ENCODE measurements at places on chromosomes 13 and 19.

DNA sequence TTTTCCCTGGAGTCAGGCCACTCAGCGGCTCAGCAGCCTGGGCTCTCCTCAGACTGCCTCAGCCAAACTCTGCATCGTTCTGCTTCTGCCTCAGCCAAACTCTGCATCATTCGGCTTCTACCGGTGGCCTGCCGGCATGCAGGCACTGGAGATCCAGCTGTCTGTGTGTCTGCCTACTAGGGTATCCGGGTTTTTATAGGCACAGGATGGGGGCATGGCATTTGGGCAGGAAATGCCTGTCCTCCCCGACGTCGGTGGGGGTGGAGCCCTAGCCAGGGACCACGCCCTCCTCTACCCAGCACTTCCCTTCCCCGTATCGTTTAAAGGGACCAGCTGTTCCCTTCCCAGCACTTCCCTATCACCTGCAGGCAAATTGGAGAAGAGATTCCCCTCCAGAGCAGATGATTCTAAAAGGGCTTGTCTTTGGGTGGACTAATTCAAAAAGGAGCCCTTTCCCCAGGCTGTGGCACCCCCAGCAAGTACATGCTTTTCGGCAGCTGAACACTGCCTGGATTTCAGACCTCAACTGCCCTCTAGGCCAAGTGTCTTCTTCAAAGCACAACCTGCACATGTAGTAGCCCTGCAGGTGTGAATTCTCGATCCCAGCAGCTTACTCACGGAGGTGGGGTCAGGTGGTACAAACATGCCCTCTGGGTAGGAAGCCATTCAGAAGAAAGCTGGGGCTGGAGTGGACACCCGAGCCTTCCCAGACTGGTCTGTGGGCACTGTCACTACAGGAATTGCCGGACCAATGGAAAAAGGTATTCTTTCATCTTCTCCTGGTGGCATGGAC, 25.4 kb upstream of the GPR12 start:
- DNase-seq: no peak

DNA sequence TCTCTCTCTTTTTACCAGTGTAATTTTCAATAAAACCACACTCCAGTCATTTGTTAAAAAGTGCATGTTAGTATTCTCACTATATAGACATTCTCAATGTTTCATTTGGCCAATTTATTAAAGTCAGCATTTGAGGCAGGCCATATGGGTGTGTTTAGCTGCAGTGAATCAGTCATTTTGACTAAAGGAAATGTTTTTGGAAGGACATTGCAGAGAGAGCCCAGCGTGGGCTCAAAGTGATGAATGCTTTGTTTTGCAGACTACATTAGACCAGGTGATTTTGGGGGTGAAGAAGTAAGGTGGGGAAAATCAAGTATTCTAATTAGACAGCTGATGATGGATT, 116.7 kb downstream of the POSTN start:
- DNase-seq: no peak

- DNase-seq: no peak
Observed at GRCh38 chr13:21986602-21987001, 315.7 kb downstream of the FGF9 start.

DNA sequence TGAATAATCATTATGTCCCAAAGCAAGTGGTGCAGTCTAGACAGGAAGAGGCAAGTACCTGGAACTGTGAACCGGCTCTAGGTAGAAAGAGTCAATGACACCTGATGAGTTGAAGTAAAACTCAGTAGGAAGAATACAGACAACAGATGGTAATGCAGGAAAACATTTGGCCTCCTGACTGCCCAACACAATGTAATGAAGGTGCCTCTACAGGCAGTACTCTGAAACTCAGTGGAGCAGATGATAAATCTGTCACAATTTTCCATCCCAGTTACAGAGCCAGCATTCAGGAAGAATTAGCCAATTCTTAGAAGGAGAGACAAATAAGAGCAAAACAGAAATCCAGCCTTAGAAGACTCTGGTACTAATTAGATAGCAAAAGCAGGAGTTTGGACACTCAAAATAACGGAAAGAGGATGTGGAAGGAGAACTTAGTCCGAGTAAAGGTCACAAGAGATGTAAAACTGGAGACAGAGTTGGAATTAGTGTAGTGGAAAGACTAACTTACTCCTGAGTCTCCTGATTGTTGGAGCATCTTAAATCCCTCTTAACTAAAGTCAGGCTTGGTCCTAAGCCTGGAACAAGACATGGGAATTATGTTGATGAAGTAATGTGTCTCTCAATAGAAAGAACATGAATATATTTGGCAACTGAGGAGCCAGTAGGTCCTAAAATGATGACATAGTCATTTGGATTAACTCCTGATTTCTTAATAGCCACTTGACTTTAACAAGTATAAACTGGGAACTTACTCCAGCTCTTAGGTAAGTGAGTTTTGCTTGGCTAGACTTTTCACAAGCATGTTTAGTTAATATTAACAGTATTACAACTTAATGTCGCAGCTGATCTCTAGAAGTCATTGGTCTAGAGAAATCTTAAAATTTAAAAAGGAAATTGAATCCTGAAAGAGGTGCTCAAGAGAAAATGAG, 457.3 kb upstream of the MIR17HG start:
- no peak for DNase-seq

DNA sequence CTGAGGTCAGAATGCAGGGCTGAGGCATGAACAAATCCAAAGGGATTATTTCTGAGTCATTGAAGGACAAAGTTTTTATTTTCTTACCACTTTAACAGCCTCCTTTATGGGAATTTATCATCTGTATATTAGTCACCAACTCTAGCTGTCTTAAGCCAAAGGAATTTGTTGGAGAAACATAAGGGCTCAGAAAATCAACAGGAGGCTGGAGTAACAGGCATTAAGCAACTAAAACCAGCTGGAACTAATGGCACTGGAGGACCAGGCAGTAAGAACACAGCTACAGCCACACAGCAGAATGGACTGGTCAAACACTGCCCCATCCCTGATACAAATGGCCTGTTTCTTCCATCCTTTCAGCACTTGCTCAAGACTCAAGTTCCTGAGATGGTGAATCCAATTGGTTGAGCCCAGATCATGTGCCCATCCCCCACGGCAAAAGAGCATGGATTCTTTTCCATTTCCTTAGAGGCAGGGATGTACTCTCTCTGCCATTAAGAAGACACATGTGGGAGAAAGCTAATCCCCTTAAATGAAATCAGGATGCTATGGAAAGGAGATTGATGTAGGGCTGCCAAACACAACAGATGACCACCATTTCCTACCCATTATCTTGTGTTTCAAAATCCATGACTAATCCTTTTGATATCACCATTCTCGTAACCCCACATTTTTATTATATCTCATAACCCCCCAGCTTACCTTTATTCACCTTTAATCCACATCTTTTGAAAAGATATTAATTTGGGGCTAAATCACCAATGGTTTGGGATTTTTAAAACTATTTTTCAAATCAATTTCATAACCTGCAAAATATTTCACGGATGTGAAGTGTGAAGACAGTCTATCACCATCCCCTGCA, 157.0 kb upstream of the FNDC3A start:
- DNase-seq: peak; percentile 50

DNA sequence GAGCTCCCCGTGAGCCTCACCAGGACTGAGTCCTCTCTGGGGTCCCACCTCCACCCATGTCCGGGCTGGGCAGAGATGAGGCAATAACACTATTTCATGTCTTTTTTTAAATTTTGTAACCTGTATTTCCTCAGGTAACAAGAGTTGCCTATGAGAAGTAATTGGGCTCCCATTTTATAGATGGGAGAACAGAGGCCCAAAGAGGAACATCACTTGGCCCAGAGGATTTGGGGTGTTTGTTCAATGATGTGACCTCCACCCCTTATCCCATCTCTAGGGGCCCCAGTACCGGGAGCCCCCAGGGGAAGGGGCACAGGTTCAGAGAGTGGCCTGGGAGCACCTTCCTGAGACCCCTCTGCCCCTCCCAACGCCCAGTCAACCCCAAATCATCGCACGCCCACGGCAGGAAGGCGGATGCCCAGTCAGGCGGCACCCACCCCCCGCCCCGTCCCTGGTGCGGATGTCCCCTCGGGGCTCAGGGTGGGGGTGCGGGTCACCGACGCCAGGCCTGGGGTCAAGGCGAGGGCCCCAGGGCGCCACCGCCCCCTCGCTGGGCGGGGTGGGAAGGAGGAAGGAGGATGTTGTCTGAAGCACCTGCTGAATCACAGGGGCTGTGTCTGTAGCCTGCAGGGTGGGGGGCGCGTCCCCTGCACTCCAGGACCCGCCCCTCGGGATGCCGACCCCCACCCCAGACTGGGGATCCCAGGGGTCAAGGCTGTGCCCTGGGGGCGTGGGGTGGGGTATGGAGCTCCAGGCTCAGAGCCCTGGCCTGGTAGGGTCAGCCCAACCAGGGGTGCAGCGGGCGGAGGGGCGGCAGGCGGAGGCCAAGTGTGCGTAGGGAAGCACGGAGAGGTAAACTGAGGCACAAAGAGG, 9.0 kb upstream of the CIRBP start:
- no peak for DNase-seq

DNA sequence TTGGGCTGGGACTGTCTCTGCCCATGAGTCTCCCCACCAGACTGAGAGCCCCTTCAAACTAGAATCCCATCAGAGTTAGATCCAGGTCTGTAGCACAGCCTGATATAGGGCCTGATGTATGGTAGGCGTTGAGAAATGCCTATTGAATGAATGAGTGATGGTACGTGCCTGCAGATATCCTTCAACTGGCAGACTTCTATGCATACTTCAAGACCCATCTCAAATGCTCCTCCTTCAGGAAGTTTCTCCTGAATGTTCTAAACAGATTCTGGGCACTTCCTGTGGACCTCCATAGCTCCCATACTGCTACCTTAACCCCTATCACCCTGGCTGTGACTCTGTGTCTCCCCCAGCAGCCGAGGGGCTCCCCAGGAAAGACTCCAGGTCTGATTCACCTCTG, 48.2 kb downstream of the KCNC3 start:
- DNase-seq: no peak

DNA sequence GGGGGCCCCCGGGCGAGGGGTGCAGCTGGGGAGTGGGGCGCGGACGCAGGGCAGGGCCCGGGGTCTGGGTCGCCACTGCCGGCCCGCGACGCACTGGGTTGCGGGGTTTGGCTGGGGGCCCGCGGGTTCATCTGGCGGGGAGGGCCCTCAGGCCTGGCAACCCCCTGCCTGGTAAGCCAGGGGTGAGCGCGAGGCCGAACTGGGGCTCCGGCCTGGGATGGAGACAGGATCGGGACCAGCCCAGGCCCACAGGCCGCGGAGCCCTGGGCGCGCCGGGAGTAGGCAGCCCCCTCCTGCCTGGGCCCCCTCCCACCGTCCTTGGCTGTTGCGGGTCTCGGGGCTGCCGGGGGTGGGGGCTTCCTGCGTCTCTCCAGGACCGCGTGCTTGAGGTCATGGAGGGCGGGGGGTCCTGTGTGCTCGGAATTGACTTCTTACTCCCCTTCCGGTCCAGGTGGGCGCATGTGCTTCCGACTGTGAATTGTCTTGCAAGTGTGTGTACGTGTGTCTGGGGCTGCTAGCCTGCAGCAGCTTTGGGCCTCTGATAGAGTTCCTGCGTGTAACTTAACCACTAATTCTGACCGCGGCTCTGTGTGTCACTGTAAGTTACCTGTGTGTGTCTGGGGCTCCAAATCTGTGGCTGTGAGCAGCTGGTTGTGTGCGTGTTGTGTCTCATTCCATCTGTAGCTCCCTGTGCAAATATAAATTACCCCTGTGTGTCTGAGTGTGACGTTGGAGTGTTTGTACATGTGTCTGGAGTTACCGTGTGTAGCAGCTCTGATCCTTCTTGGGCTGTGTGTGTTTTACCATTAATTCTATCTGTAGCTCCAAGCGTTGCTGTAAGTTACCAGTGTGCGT, 751 bp downstream of the GRAMD1A start:
- DNase-seq: peak; percentile 54

DNA sequence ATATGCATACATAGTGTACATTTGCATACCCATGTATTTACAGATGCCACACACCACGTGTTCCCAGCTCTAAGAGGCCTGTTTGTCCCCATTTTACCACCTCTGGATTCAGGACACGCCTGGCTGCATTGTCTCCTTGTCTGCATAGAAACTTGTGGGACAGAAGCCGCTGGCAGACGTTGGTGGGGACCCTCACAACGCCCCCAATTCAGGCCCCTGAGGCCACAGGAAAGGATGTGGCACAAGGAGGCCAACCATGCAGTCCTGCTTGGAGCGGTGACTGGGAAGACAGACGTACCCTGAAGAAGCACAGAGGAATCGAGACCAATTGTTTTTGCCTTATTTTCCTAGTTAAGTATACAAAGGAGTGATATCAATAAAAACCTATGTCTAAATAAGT, 96.1 kb downstream of the ANKRD10 start:
- DNase-seq: no peak

DNA sequence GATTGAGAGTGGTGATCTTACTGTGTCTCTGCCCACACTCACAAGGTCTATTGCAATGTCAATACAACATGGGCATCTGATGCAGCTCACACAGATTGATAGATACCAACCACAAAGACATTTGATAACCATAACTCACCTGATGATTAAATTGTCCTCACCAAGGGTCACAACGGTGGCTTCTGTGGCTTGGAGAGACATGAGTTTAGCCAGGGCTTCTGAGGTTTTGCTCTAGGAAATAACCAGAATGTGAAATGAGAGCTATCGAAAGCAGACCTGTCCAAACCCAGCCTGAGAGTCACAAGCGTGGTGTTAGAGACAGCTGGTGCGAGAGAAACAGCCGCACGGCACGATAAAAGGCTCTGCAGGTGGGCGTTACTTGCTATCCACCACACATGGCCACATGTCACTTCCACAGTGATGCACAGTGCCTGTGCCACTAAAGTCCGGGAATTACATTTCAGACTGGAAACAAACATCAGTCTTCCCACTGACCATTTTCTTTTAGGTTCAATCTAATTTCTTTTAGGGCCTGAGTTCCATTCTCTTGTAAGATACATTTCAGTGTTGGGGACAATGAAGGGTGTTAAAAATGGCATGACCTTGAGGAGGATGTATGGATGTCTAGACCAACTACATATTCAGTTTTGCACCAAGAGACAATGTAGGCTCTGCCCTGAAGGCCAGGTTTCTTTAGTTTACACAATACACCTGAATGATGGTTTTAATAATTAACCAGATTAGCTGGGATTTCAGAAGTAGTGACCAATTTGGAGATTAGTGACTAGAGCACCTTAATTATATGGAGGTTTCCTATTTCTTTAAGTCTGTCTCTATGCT, 53.7 kb downstream of the ATP7B start:
- DNase-seq: no peak

GRCh38 chr13:93765062-93765461, 538.5 kb downstream of the GPC6 start:
- no peak for DNase-seq

- peak; percentile 56 for DNase-seq
Observed at GRCh38 chr19:10501971-10502523, 1.1 kb downstream of the KEAP1 start.

GRCh38 chr13:112882555-112883024, 86.4 kb upstream of the MCF2L start:
- no peak for DNase-seq

GRCh38 chr13:23992781-23993679, 95.7 kb upstream of the C1QTNF9B start:
- no peak for DNase-seq

- no peak for DNase-seq
Observed at GRCh38 chr19:52778811-52779210, 7.8 kb downstream of the ZNF600 start.

DNA sequence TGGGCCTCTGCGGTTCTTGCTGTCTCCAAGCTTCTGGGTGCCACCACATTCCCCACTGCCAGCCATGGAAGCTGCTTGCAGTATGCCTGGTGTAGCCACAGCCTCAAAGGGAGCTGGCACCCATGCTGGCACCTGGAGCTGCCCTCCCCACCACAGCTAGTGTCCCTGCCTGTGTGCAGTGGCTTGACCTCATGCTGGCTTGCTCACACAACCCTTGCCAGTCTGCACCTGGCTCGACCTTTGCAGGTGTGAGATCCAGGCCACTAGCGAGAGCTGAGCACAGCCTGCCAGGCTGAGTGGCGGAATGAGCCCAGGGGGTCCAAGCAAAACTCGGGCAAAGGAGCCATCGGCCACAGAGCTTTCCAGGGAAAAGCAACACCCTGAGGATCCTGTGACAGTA, 236.7 kb upstream of the CSNK1A1L start:
- DNase-seq: no peak
